Stimulated activated CD4-positive, alpha-beta T cell treated with anti-CD3 and anti-CD28 coated beads, TNF-alpha, amount 100 ng/mL, for 24 hours (primary cell): ENCODE measurements at places on chromosomes 13 and 19.

DNA sequence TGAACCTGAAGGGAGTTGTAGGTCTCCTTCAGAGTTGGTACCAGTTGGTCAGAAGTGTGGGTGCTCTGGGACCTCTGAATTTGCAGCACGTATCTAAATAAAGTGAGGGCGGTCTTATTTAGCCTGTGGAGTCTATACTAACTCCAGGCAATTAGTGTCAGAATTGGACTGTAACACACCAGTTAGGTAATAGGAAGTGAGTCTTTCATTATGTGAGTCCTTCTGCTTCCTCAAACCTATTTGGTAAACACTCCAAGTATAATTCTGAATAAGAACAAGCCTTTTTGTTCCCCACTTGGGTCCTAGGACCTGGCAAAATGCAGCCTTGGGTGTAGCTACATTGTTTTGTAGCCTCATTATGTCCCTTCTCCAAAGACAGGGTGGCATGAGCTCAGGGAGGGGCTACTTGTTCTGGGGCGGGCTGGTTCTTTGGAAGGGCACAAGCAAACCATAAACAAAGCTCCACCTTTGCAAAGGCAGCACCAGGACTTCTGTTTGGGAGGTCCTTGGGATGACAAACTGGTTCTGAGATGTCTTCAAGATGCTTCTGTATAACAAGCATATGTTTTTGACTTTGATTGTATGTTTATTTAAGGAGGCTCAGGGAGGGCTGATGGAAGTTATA is 418.0 kb downstream of the ZNF536 start:
- no peak for DNase-seq

- no peak for DNase-seq
Measured at GRCh38 chr19:45575216-45575615, 9.4 kb downstream of the OPA3 start.

DNA sequence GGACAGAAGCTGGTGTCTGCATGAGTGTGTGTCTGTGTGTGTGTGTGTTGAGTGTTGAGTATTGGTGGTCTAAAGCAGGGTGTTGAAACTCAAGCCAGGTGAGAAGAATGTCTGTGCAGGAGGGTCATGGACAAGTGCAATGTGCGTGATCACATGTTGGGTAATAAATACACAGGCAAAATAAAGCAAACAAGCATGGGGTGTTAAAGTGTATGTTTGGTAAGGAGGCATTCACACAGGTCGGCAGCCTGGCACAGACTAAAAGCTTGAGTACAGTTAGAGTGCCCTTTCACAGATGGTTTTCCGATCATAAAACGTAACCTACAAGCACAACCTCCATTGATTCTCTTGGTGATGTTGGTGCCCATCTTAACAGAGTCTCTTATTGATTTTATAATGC is 476.9 kb upstream of the KLHL1 start:
- no peak for DNase-seq

DNA sequence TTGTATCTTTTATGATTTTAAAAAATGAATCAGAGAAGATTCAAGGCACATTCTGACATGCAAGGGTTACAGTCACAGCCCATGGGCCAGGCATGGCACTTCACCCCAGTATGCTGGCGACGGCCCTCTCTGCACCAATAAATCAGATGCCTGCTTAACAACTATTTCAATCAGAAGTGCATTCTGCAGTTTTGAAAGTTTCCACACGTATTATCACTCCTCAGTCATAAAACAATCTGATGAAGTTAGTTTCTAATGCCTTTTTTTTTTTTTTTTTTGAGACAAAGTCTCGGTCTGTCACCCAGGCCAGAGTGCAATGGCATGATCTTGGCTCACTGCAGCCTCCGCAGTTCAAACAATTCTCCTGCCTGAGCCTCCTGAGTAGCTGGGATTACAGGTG is 28.3 kb upstream of the FFAR2 start:
- DNase-seq: no peak

DNA sequence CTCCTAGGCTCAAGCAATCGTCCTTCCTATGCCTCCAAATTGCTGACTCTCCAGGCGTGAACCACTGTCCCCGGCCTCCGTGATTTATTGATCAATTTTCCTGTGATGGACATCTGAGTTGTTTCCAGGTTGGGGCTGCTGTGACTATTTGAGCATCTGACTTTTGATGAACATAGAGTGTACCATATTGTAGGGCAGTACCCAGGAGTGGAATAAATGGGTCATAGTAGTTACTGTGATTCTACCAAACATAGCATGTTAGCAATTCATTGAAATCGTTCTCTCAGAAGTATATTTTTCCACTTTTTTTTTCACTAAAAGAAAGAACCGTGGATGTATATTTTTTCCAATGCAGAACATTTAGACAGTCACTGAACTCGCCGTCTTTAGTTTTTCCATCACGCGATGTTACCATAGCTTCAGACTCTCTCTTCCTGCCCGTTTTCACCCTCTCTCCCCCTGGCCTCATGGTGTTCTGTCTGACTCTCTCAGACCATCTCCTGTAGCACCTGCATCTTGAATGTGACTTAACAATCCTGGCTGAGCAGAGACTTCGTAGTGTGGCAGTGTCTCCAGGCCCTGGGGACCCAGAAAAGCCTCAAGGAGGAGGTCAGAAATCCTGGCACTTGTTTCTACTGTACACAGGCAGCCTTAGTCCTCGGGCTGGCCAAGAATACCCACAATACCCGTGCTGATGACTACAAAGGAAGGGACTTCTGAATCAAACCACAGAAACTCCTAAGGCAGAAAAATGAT is 3.2 kb upstream of the RASGRP4 start:
- peak; percentile 26 for DNase-seq

DNA sequence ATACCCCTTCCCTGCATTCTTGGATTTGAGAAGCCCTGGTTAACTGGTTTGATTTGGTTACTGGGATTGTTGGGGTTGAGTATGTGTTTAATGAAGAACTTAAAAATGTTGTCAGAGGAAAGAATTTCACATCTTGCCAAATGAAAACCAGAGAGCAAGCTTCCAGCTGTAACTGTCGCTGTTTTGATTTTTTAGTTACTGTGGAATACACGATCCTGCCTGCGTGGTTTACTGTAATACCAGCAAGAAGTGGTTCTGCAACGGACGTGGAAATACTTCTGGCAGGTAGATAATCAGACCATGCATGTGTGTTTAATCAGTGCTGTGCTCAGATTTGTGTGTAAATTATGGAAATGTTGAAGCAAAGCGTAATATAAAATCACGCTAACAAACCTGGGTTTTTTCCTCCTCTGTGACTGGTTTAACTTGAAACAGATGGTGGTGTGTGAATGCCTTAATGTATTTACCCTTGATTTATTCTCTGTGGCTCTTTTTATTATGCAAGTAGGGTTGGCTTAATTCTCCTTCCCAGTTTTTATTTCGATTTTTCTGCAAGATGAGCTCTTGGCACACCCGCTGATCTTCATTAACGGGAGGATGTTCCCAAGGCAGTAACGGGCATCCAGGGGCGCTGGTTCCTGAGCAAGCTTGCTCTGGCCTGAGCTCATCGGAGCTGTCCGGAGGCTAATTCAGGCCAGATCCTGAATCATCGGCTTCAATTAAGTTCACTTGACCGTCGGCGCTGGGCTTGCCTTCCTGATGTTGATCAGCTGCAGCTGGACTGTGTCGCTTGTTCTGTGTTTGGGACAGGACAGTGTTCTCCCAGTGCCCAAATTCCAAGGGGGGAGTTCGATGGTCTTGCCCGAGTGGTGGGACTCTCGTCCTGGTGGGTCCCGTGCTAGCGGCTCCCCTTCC is 16.0 kb downstream of the UPF1 start:
- no peak for DNase-seq

DNA sequence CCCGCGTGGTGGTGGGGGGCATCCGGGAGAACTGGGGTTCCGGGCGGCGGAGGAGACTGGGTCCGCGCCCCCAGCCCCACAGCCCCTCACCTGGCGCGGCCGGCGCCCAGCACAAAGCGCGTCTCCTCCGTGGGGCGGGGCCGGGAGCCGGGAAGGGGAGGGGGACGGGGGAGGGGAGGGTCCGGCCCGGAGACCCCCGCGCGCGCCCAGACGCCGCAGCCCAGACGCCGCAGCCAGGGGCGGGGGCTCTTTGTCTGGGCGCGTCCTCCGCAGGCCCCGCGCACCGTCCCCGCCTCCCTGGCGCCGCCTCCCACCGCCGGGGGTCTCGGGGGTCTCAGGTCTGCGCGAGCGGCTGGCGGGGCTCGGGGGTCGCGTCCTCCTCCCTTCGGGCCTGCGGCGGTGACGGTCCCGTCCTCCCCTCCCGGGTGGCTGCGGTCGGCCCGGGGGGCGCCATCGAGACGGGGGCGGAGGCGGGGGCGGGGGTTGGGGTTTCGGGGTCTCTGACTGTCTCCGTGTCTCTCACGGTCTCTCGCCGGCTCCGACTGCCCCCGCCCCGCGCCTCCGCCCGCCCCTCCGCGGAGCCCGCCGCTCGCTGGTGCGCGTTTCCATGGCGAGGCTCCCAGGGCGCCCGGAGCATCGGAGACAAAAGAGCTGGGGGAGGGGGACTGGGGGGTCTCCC is at the start of gene PLPPR3:
PLPPR3 (minus strand) TSS at position 131 of the 679 bp plus-strand sequence. CDS start 396 bp downstream, outside the sequence.
- no peak for DNase-seq

GRCh38 chr13:24678151-24678550 is 2.1 kb upstream of the ATP12A start:
- no peak for DNase-seq

- DNase-seq: no peak
Measured at GRCh38 chr19:10797078-10797477, 38.9 kb downstream of the TMED1 start.

GRCh38 chr13:81223778-81224177 is 882.9 kb upstream of the SPRY2 start:
- DNase-seq: no peak

DNA sequence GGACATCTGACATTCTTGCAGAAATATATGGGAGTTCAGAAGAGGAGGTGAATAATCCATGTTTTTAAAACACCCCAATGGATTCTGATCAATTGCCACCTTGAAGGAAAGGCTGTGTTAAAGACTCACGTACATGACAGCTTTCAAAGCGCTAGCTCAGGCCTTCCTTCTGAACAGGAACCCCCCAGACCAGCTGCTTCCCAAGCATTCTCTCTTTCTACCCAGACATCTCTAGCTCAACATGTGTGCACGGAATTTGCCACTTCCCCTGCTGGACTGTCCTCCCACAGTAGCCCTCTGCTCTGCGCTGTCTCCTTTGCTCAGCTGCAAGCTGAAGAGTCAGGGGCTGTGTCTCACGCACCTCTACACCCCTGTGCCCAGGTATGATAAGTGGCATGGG is 54.5 kb downstream of the STK24 start:
- DNase-seq: no peak

DNA sequence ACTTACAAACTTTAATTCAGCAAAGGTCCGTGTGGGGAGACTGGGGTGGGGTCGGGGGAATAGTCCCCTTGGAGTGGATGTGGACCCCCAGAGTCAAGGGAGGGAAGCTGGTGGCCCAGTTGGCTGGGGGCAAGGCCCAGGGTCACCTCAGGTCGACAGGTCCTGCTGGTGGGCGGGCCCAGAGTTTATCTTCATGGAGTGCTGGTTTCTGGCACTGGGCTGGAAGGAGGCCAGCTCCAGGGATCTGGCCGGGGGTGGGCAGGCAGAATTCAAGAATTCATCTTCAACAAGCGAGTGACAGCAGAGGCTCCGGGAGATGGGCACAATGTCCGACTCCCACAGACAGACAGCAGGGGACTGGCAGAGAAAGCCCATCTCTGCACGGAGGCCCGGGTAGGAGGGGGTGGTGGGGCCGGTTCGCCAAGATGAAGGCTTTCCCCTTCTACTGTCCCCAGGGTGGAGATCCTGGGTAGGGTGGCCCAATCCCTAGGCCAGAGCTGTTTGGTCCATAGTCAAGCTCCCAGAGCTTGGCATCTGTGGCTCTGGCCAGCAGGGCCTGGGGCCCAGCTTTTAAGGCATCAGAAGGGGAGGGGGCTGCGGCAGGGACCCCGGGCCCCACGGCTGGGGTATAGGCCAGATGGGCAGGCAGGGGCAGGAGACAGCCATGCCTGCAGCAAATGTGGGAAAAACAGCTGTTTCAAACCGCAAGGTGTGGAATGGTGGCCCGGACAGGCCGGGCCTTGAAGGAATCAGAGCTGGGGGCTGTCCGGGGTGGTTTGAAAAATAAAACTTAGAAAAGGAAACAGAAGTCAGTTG is 622 bp upstream of the FDX2 start:
- no peak for DNase-seq

DNA sequence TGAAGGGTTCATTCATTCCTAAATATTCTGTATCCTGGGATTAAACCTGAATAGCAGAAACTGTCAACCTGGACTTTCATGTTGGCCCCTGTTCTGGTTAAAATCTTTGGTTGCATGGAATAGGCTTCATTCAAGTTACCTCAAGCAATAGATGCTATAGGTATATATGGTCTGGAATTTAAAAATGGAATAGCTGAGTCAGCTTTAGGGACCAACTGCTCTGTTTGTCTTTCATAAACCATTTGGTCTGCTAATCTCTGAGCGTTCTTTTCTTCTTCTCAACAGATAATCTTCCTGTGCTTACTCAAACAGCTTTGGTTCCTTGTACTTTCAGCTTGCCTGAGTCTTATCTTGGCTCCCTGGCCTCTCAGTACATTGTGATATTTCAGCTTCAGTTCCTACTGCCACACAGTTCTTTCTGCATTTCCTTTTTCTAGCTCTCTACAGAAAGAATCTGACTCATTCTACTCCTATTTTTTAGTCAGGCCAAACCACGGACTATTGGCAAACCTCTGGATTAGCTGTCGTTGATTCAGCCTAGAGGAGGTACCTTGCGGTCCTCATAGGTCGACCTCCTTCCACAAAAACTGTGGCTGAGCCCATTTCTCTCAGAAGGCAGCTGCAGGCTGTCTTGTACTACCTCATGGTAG is 35.9 kb upstream of the MAB21L1 start:
- DNase-seq: no peak

DNA sequence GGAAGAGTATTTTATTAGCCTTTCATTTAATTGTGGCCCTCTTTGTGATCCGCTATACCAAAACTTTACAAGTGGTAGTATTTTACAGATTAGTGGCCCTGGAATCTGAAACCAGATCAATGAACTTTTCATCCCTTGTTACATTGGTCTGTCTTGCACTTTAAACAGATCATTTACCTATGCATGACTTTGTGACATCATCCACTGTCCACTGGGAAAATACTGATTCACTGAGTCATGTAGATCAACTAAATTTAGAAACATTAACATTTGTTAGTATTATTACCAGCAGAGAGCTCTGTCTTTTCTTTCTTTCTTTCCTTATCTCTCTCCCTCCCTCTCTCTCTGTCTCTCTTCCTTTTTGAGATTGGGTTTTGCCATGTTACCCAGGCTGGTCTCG is 17.5 kb downstream of the PCDH8 start:
- no peak for DNase-seq

DNA sequence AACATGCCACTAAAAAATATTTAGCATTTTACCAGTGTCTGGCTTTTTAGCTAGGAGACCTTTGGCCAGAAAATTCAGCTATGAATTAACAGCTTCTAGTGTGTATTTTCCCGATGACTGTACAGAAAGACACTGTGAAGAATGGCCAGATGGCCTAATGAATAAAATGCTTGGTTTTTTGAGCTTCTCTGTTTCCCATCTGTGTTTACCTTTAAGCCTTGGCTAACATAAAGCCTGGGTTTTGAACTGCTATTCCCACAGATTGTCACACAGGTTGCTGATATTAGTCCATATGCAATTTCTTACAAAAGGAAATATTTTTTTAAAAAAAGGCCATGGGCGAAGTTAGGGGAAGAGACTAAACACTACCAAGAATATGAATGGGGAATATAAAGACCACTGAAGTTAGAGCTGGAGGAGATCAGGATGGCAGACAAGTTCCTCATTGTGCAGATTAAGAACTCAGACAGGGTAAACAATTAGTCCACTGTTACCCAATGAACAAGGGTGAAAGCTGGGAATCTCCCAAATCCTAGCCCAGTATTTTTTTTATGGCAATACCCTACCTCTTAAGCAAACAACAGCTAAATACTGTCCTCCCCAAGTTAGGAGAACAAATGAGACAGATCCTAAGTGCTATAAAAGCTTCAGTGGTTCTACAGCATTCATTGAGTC is 95.1 kb downstream of the DCT start:
- no peak for DNase-seq

GRCh38 chr13:22325761-22326160 is 654.9 kb downstream of the FGF9 start:
- DNase-seq: no peak
